ENCODE measurements at places on chromosomes 5 and 9. TPM values are rescaled to one million over a fixed set of nuclear protein-coding genes. Genes with fewer than 3 reads are reported as not detected.

- no peak for DNase-seq
Measured at GRCh38 chr5:103207011-103207410, 51.6 kb upstream of the MACIR start.

The TRAF1 gene
- total RNA-seq, result 80.6 TPM

The GABBR2 gene
- total RNA-seq, result not detected

DNA sequence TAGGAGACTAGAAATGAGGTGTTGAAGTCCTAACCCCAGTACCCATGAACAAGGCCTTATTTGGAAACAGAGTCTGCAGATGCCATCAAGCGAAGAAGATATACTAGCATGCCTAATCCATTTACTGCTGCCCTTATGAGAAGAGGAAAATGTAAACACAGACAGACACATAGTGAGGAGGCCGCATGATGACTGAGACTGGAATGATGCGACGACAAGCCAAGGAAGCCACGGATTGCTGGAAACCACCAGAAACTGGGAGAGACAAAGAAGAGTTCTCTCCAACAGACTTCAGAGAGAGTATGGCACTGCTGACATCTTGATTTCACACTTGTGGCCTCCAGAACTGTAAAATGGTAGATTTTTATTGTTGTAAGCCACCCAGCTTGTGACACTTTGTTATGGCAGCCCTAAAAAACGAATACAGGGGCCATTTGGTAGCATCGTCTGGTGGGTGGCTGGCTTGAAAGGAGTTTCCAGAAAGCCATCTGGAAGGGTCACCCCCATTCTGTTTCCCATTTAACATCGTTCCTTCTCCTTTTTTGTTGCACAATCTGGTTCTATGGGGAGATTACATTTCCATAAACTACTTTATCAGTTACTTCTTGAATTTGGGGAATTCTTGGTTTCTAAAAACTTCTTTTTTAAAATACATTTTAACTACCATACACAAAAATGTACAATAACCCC, 193.1 kb downstream of the HSD17B3 start:
- no peak for DNase-seq

GRCh38 chr5:136101884-136102283, 30.8 kb upstream of the SMAD5 start:
- DNase-seq, result no peak

- DNase-seq, result no peak
Measured at GRCh38 chr9:8489835-8490234, 690.3 kb upstream of the DMAC1 start.

DNA sequence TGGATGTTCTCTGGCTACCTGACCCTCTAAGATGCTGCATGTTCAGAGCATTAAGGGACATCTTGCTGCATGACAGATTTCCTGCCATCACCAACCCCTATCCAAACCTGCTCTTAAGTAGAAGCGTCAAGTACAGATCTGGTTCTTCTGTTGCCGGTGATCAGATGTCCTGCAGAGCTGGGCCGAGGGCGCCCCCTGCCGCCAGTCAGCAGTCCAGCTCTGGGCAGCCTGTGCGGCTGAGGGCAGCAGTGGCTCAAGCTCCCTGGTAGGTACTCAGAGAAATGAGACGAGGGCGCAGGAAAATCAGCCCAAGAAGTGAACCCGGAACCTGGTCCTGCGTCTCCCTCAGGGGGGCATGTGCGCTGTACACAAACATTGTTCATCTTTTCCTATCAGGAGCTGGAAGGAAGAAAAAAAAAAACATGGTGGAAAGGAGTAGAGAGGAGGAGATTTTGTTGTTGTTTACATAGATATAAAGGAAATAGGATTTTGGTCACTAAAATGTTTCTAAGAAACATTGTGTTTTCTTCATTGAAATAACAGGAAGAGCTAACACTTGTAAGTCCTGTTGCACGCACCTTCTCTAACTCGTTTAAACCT, 95.8 kb downstream of the CFAP90 start:
- DNase-seq, result peak; percentile 60

The SHISAL2B gene
- total RNA-seq, result not detected

The INSYN2B gene
- not detected for total RNA-seq

DNA sequence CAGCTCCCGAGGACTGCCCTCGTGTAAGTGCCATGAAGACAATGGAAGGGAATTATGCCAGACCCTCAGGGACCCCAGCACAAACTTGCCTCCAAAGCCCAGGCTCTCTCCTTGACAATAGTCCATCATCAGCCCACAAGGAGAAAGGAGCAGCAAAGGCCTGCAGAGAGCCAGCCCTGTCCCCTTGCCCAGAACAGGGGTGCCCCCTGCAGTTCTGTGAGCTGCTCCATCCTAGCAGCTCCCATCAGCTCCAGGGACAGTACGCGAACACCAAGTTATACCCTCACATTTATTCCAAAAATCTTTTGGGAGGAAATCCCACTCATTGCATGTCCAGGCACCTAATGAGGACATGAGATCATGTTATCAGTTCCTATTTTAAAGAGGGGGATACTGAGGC, 11.1 kb downstream of the BARX1 start:
- no peak for DNase-seq

The EQTN gene
- total RNA-seq, result not detected

GRCh38 chr9:30348904-30349303, 2035.5 kb upstream of the ACO1 start:
- DNase-seq, result no peak

DNA sequence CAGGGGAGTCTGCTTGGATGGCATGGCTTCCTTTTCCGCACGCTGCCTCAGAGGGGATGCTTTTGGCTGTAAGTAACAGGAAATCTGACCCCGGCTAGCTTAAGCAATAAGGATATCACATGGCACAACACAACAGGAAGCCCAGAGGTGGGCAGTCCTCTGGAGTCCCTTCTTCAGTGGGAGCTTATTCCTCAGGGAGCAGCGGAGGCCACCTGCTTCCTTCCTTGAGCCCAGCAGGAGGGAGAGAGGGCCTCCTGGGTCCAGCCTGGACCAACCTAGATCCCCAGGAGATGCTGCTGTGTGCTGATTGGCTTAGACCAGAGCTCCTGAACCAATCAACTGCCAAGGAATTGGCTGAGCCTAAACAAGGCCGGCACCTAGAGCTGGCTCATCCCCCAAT, 66.3 kb downstream of the C9orf50 start:
- no peak for DNase-seq

- DNase-seq, result no peak
Measured at GRCh38 chr5:168469816-168470215, 16.5 kb upstream of the RARS1 start.

DNA sequence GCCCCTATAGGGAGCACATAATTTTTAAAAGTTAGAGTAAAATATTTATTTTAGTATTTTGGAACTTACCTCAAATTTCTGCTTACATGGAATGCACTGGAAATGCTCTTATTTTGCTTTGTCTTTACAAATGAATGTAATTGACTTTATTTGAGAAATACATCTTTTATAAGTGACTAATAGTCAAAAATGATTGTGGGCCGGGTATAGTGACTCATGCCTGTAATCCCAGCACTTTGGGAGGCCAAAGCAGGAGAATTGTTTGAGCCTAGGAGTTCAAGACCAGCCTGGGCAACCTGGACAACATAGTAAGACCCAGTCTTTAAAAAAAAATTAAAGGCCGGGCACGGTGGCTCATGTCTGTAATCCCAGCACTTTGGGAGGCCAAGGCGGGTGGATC, 5.8 kb downstream of the HMGCR start:
- no peak for DNase-seq

The SLC6A7 gene
- total RNA-seq, result not detected

- peak; percentile 52 for DNase-seq
Measured at GRCh38 chr5:175444060-175444904, at the start of gene DRD1. DRD1 (minus strand) TSS chr5:175444182; CDS start chr5:175443099, 1,083 bp downstream.

DNA sequence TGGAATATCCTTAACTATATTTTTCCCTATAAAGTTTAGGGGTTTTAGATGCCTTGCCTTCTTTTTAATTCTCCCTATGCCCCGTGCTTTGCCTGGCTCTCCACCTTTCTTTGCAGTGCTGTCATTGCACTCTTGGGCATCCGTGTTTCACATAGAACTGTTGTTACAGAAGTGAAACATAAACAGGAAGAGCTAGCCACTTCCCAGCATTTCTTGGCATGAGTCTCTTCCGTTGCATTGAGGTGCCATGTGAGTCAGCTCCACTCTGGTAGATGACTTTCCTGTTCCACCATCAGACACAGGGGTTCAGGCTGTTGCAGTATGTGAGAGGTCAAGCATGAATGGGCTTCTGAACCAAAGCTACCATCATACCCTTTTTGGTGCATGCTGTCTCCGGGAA, 73.4 kb downstream of the ANGPTL2 start:
- DNase-seq, result peak; percentile 64

- no peak for DNase-seq
Measured at GRCh38 chr5:43036856-43037635, 3.1 kb downstream of the ANXA2R start.

GRCh38 chr5:116046823-116047222, 14.6 kb downstream of the ARL14EPL start:
- DNase-seq, result no peak

DNA sequence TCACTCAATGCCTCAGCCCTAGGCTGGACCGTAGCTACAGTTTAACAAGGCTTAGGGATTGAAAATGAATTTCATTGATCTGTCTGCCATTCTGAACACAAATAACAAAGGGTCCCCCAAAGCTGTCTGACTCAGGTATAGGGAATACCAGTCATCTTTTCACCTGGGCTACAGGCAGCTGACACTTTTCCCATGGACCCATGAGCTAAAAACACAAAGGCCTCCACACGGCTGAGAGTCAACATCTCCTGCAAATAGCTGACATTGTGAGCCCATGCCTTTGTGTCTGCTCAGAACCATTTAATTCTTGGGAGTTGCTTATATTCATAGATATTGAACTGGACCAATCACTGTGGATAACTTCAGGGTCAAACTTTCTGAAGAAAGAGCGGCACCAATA, 121.1 kb upstream of the SLIT3 start:
- no peak for DNase-seq

DNA sequence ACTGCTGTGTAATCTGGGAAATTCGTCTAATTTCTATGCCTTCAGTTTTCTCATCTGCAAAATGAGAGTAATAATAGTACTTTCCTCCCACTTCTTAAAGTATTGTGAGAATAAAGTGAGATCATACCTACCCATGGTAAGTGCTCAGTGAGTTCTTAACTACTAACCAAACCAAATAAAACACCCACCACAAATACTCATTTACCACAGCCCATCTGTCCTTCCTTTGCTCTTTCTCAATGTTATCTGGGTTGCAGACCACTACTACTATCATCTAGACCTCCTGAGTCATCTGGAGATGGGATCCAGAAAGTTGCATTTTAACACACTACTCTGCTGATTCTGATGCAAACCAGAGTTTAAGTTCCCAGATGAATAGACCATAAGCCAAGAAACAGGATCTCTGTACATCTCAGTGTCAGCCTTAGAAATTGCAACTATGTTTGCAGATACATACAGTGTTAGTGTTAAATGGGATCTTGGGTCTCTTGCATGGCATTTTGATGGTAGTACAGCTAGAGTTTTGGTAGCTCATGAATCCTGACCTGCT, 105.4 kb upstream of the ATP10B start:
- no peak for DNase-seq

- DNase-seq, result no peak
Measured at GRCh38 chr9:133848471-133849109, 110.4 kb upstream of the SARDH start.

The PTGES gene
- total RNA-seq, result 0.31 TPM

DNA sequence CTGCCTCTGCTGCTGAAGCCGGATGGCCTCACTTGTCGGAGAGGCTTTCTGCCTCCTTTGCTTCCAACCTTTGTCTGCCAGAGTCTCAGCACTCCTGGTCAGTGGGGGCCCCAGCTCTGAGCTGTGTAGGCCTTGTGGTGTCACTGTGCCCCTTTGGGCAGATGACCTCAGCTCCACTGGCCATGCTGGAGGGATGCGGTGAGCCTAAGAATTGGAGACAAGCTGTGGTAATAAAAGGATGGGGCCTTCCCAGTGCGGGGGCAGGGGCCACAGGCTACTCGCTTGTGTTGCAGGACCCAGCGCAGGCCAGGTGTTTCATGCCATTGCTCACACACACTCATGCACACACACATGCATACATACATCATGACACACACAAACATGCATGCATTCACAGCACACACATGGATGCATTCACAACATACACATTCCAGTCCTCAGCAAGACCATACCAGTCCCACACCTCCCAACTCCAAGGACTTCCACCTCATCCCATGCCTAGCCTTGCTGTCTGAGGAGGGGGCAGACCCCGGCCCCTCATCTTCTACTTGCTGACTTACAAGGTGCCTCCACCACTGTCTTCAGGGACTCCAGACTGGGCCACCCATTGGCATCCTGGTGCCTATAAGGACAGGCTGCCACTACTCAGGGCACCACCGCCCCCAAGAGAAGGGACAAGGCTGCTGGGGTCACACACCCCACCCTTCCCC, 237.7 kb downstream of the SYK start:
- no peak for DNase-seq

GRCh38 chr5:7825630-7826029, 25.3 kb downstream of the CFAP90 start:
- DNase-seq, result no peak

The ENDOG gene
- total RNA-seq, result 9.9 TPM

- DNase-seq, result no peak
Measured at GRCh38 chr5:34485768-34486030, 170.4 kb upstream of the RAI14 start.

- DNase-seq, result no peak
Measured at GRCh38 chr5:122291000-122291901, 20.8 kb upstream of the SNCAIP start.

DNA sequence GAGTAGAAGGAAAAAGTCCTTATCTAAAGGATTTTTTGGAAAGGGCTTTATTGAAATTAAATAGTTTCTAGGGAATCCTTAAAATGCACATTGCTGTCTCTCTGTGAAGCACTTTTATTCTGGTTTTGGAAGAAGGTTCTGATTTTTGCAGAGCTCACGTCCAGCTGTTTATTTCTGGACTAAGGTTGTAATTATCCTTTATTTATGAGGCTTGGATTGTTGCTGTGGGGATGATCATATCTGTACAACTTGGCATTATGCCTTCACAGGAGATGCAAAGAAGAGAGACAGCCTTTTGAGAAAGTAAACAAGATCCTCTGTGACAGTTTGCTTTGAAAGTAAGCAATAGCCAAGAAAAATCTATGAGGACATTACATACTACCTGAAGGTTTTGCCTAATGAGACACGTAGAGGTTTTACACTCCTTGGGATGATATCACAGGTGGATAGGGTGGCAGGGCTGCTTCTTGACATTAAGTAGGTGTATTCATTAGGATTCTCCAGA, 14.6 kb downstream of the SMARCA2 start:
- no peak for DNase-seq

- DNase-seq, result no peak
Measured at GRCh38 chr5:55143624-55144023, 16.3 kb upstream of the GPX8 start.
